Inflammatory macrophage treated with lipopolysaccharide for 4 hours (primary cell): ENCODE measurements at places on chromosomes 13 and 19.
A peak's percentile ranks its signal among the peaks of the same experiment; 100 is the strongest.

DNA sequence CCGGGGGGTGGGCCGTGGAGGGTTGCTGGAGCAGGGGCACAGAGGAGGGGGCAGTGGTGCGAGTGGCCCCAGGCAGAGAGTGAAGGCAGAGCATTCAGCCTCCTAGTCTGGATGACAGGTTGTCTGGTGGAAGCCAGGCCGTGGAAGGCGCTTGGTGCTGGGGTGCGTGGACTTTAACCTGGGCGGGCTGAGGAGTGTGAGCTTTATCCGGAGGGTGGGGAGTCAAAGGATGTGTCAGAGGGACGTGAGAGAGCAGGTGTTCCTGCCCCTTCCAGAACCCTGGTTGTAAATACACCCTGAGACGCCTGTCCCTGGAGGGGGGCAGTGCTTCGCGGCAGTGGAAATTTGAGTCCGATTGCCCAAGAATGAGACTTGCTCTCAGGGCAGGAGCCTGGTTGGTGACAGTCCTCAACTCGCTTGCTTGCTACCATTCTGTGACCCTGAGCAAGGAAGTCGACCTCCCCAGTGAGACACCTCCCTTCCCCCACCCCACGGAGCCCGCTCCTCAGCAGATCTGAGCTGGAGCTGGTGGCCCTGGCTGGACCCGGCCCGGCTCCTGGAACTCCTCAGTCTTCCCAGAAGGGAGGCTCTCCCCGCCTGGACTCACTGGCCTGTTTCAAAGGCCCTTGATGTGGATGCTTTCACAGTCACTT is 2.3 kb downstream of the SPPL2B start:
- DNase-seq = no peak

DNA sequence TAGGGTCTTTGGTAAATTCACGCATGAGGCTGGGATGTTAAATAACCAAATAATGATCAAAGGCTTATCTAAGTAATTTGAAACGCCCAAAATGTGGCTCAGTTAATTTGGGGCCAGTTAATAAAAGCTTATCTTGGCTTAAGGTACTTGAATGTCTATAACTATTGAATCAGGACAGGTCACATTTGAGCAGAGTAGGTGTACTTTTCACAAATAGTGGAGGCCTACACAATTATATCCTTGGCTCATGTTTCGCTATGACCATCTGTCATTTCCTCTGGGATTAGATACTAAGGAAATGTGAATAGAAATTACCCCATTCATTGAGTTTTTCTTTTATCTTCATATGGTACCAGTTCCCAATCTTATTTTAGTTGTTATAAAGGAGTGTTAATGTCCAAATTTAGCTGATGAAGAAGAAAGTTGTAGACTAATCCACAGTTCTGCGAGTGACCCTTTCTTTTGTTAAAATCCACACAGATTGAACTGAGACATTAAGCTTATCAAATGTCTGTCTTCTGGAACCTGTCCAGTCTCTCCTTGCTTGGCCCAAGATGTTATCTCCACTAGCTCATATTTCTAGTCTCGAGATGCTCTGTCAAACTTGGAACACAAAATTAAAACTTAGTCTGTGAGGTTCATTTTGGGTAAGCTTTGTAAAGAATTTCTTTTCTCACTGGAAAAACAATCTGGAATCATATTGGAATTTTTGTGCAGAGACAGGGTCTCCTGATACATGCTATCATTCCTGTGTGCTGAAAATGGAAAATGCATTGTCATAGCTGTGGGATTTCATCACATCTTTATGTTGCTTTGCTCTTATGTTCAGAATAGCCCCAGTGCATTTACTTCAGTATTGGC is 31.0 kb downstream of the SLAIN1 start:
- no peak for DNase-seq

DNA sequence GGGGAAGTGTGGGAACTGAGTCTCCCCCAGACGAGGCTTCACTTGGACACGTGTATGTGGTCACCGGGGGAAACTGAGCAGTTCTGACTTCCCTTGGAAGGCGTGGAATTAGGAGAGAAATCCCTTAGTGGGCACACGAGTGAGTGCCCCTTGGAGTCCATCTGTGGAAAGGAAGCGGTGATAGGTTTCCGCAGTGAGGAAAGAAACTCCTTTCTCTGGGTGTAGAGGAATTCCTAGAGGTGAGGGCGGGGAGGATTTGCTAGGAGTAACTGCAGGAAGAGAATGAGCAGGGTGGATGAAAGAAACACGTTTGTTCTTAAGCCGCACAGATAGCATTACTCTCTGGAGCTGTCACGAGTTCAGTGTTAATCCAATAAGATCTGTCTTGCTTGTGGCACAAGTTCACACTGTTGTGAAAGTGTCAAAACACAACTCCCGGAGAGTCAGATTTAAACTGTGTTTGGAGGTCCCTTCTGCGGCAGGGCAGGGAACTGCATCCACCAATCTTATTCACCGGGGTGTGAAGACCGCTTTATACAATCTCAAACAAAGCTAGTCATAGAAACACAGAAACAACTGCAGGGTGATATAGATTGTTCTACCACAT is 1.2 kb downstream of the KL start:
- peak; percentile 73 for DNase-seq

GRCh38 chr13:27465611-27466010 is 15.2 kb upstream of the MTIF3 start:
- DNase-seq = no peak

DNA sequence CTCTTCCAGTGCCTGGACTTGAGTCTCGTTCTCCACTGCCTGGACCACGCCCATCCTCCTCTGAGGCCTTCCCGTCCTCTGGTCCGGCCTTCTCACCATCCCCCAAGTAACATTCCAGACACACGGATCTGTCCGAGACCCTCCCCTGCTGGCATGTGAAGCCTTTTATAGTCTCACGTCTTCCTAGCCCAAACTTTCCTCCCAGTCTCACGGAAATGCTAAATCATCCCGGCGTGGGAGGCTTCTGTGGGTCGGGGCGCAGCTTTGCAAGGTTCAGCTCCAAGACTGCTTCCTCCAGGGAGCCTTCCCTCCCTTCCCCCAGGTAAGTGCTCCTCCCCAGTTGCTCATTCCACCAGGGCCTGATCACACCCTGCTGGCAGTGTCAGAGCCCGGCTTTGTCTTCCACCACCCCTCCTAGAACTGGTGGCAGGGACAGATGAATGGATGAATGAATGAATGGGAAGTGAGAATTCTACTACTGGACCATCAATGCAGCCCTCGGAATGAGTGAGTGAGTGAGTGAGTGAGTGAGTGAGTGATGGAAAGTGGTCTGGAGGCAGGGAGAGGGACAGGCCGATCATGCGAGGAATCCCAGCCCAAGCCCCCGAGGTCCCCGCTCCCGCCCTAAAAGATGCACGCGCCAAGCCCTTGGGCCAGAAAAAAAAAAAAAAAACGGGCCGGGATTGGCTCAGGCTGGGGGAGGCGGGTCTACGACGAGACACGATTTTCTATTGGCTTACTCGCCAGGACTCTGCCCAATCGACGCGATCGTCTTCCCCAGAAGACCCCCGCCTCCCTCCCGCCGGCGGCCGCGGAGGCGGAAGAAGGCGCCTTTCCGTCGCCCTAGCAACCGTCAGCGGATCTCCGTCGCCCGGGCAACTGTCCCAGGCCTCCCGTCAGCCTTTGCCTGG is 9.3 kb downstream of the EPHX3 start:
- DNase-seq = peak; percentile 87

GRCh38 chr13:29752175-29752574 is 98.2 kb downstream of the UBL3 start:
- no peak for DNase-seq

GRCh38 chr19:4847190-4847973 is 15.9 kb upstream of the TICAM1 start:
- DNase-seq = no peak

DNA sequence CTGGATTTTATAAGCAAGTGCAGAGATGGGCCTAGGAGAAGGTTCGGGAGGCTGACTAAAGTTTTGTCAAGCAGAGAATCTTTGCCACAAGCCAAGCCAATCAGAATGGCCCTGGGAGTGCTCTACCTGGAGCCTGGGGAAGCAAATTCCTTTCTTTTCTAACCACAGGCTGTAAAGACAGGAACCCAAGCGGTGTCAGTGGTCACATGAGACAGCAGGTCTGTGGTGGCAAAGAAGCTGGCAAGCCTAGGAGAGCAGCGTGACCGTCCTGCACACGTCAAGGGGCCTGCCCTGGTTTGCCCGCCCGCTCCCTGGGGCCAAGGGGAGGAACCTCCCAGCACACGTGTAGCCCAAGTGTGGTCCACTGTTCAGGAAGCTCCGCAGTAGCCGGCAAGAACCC is 90.8 kb downstream of the IPO5 start:
- DNase-seq = no peak
